ENCODE measurements at places on chromosomes 2 and 18.
A peak's percentile ranks its signal among the peaks of the same experiment; 100 is the strongest.

- no peak overlapping the region for H3K27ac ChIP-seq
- DNase-seq = no peak
- H3K36me3 ChIP-seq = no peaks in the 10 kb centered on the region
Measured at GRCh38 chr2:42359304-42359964, 1.6 kb downstream of the COX7A2L start.

GRCh38 chr2:6167592-6168138 lies 475.5 kb downstream of the SOX11 start:
- no peaks in the 10 kb centered on the region for H3K4me1 ChIP-seq
- no peak for DNase-seq
- H3K36me3 ChIP-seq = 0 out of 2 replicates have a peak, but pooled peaks cover 3% of the 10 kb centered on the region

GRCh38 chr2:60267122-60267521 lies 286.3 kb downstream of the BCL11A start:
- H3K4me1 ChIP-seq = no peaks in the 10 kb centered on the region
- H3K27ac ChIP-seq = no peak overlapping the region
- H3K4me3 ChIP-seq = no peak overlapping the region
- no peaks in the 10 kb centered on the region for H3K36me3 ChIP-seq

DNA sequence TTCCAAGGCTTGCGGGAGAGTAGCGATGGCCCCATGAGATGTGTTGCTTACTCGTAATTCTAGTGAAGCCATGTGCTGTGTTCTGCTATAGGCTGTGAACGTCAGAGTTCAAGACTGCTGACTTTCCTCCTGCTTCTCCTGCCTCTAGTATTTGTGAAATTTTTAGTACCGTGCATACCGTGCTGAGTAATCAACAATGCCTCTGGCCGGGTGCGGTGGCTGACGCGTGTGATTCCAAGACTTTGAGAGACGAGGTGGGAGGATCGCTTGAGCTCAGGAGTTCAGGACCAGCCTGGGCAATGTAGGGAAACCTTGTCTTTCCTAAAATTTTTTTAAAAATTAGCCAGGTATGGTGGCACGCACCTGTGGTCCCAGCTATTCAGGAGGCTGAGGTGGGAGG lies 59.9 kb upstream of the B3GNT7 start:
- H3K36me3 ChIP-seq = no peaks in the 10 kb centered on the region
- peaks cover 9% of the 10 kb centered on the region for H3K4me1 ChIP-seq
- H3K27ac ChIP-seq = no peak overlapping the region
- H3K27me3 ChIP-seq = no peaks in the 10 kb centered on the region

DNA sequence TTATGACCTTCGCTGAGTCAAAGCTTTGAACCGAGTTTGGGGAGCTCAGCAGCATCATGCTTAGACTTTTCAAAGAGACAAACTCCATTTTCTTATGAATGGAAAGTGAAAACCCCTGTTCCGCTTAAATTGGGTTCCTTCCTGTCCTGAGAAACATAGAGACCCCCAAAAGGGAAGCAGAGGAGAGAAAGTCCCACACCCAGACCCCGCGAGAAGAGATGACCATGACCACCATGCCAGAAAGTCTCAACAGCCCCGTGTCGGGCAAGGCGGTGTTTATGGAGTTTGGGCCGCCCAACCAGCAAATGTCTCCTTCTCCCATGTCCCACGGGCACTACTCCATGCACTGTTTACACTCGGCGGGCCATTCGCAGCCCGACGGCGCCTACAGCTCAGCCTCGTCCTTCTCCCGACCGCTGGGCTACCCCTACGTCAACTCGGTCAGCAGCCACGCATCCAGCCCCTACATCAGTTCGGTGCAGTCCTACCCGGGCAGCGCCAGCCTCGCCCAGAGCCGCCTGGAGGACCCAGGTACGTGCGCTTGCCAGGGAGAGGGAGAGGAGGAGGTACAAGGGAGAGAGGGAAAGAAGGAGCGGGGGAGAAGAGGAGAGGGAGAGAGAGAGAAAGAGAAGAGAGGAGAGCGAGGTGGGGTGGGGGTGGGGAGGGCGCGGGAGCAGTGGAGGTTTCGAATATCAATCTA lies at the start of gene DLX1:
Gene DLX1 (plus strand): TSS at position 48 of the 700 bp plus-strand sequence. CDS start 171 bp downstream, at position 219.
- H3K4me1 ChIP-seq = peaks cover 90% of the 10 kb centered on the region
- no peaks in the 10 kb centered on the region for H3K36me3 ChIP-seq
- no peak for DNase-seq
- peak within 1 kb of the TSS; percentile 65 for H3K4me3 ChIP-seq
- peaks cover 100% of the 10 kb centered on the region for H3K27me3 ChIP-seq
- no peak within 1 kb of the TSS for H3K27ac ChIP-seq

DNA sequence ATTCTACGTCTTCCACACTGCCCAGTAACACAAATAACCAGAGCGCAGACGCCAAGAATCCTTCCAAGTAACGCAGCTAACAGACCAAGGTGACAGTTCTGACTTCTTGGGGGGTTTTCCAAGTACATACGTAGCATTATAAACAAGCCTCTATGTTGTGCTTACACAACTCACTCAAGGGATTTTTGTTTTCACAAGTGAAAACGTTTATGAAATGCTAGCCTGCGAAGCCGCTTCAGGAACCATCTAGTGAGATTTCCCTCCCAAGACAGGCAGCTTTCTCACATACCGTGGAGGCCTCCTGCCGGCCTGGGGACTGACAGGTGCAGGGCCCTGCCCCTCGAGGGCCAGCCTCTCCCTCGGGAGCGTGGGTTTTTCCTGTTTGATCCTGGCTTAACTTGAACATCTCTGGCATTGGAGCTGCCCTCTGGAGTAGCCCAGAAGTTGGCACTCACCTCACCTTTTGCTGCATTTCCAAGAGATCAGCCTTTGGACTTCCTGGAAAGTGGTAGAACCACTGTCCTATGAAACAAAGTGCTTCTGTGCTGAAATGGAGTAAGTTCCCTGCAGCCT lies 151.1 kb downstream of the MBP start:
- H3K27ac ChIP-seq = no peak overlapping the region
- no peaks in the 10 kb centered on the region for H3K27me3 ChIP-seq
- no peak overlapping the region for H3K4me3 ChIP-seq
- peaks cover 22% of the 10 kb centered on the region for H3K4me1 ChIP-seq
- no peaks in the 10 kb centered on the region for H3K36me3 ChIP-seq

GRCh38 chr2:239060676-239061075 lies 212.8 kb downstream of the TWIST2 start:
- H3K27me3 ChIP-seq = no peaks in the 10 kb centered on the region
- no peaks in the 10 kb centered on the region for H3K36me3 ChIP-seq
- H3K4me1 ChIP-seq = no peaks in the 10 kb centered on the region
- H3K4me3 ChIP-seq = no peak overlapping the region

DNA sequence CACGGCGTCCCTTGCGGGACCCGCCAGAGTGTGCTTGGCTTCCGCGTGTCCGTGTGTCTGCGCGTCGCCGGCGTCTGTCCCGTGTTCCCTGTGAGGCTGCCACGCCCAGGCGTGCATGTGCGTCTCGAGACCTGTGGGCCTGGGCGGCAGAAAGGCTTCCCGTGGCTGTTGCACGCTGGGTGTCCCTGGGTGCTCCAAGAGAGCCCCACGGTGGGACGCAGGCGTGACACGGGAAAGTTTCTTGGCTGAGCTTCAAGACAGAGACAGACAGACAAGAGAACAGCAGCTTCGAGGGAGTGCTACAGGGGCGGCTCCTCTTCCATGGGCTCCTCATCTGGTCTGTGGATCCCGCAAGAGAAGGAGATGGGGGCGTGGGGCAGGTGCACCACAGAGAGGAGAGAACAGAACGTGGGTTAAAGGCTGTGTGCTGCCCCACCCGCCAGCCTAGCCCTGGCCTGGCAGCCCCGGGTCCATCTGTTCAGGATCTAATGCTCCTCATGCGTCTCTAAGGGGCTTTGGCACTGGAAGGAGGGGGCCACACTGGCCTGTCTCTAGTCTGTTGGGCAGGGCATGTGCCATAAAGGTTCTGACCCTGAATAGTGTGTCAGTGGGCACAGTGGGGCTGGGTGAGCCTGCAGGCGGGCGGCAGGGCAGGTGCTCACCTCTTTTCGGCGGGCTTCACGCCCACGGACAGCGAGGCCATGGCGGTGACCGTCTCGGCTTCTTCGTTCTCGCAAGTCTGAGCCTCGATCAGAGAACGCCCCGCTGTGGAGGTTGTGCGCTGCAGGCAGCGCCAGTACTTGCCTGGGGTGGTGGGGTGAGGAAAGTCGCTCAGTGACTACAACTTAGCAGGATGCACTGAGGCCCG lies 205.1 kb downstream of the TWIST2 start:
- no peak overlapping the region for H3K4me3 ChIP-seq
- no peak overlapping the region for H3K27ac ChIP-seq
- DNase-seq = no peak
- H3K27me3 ChIP-seq = no peaks in the 10 kb centered on the region

- H3K36me3 ChIP-seq = no peaks in the 10 kb centered on the region
- peak; percentile 50 for DNase-seq
- no peaks in the 10 kb centered on the region for H3K27me3 ChIP-seq
- H3K27ac ChIP-seq = no peak overlapping the region
- no peak overlapping the region for H3K4me3 ChIP-seq
Measured at GRCh38 chr2:22375096-22375495, 1009.9 kb upstream of the KLHL29 start.

GRCh38 chr2:215917953-215918620 lies 95.3 kb downstream of the MREG start:
- no peaks in the 10 kb centered on the region for H3K27me3 ChIP-seq
- H3K4me1 ChIP-seq = peaks cover 42% of the 10 kb centered on the region
- H3K4me3 ChIP-seq = no peak overlapping the region
- peak overlapping the region; percentile 18 for H3K27ac ChIP-seq
- H3K36me3 ChIP-seq = no peaks in the 10 kb centered on the region

DNA sequence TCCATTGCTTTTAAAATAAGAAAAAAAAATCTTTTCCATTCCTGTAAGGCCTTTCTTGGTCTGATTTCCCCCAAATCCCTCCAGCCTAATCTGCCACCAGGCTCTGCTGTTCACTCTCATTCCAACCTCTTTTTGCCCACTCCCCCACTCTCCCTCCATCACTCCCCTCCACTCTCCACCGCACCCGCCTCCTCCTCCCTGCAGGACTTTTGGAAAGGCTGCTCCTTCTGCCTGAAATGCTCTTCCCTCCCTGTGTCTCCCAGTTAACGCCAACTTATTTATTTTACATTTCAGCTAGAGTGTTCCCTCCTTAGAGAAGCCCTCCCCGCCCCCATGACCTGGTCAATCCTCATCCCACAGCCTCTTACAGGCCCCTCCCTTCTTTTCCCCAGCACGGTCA lies 4.7 kb upstream of the WNT6 start:
- H3K4me3 ChIP-seq = no peak overlapping the region
- no peak for DNase-seq
- H3K4me1 ChIP-seq = peaks cover 46% of the 10 kb centered on the region

- H3K36me3 ChIP-seq = no peaks in the 10 kb centered on the region
- DNase-seq = no peak
- no peak overlapping the region for H3K27ac ChIP-seq
- no peaks in the 10 kb centered on the region for H3K27me3 ChIP-seq
- H3K4me1 ChIP-seq = peaks cover 22% of the 10 kb centered on the region
Measured at GRCh38 chr2:174059178-174059883, 94.2 kb upstream of the SP3 start.

Measured in GM23338 (cell line).